ENCODE measurements at places on chromosomes 3 and 15.

DNA sequence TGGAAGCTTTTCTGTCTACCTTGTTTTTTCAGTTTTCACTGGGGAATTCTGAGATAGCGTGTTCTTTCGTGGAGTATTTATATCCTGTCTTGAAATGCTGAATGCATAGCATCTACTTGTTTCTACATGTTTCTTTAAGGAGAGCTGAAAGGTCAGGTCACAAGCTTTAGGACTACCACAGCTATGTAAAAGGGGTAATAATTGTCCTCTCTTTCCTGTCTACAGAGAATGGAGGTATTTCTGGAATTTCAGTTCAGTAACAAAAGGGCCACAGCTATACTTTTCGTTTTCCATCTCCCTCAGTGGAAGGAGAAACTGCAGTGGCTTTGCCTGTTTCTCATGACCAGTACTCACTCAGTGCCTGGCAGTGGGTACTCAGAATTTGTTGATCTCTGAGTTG is 4.7 kb downstream of the INAFM2 start:
- DNase-seq, result no peak

GRCh38 chr3:195117978-195118581 is 152.9 kb downstream of the XXYLT1 start:
- DNase-seq, result no peak

DNA sequence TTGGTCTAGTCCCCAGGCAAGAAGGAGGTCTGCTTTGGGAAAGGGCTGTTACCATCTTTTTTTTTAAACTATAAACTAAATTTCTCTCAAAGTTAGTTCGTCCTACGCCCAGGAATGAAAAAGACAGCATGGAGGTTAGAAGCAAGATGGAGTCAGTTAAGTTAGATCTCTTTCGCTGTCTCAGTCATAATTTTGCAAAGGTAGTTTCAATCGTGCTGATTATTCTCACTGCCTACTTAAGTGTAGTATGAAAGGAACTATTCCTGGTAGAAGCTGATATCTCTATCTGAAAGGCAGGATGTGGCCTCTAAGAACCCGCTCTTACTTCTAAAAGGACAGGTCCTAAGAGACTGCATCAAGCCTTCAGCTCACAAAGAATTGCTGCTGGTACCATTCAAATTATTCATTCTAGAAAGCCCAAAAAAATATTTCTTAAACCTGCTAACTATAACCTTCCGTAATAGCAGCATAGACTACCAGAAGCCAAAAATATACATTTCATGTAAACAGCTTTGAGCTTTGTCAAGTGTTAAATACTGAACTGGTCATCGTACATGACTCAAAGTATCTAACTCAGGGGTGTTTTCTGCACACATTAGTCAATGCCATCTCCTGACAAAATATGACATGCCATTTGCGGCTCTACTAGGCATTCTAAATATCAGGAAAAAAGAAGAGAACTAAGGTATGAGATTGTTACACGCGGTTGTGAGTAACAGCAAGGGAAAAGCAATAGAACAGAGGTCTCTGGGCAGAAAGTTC is 96.0 kb upstream of the CCDC80 start:
- DNase-seq, result no peak

DNA sequence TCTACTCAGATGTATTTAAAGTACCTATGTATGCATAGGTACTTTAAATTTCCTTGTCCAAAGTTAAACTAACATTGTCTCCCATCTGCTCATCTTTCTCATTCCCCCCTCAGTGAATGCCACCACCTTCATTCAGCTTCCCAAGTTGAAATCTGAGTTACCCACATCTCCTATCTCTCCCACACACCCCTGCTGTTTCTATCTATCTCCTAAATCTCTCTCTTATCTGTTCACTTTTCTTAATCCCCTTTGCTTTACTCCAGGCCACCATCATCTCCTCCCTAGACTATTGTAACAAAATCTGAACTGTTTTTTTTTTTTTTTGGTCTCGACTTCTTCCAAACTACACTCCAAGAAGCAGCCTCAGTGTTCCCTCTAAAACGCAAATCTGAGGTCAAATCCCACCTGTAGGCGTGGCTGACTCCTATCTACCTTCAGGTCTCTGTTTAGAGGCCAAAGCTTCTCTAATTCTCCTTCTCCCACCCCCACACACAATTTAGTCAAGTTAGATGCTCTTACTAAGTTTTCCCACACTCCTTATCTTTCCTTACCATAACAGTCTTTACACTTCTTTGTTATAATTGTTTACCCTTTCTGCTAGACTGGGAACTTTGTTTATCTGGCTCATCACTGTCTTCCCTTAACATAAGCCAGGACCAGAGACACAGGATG is 3.5 kb upstream of the NEO1 start:
- no peak for DNase-seq

DNA sequence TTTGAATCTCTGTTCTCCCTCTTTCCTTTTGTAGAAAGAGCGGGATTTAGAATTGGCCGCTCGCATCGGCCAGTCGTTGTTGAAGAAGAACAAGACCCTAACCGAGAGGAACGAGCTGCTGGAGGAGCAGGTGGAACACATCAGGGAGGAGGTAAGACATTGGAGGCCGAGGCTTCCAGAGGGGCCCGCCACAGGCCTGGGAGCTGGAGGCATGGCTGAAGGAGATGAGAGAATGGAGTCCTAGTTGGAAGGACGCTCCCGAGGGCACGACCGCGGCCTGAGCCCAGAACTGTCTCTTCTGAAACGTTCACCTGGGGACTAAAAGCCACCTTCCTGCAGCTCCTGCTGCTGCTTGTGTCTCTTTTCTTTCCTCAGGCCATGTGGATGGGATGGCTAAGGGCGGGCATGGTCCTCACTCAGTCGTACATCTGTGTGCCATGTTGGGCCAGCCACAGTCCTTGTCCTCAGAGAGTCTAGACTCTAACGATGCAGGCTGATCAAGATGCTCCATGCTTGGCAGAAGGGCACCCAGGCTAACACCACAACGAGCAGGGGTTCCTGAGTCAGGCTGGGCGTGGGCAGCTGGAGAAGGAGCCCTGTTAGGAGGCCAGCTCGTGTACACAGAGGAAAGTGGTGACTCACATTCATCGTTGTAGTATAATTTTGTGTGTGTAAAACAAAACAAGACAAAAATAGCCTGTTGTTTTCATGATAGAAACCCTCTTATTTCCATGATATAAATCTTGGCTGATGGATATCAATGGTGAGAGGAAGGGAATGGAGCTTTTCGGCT is 81.1 kb downstream of the CCK start:
- DNase-seq, result no peak

GRCh38 chr3:4551051-4551711 is 58.0 kb downstream of the ITPR1 start:
- DNase-seq, result no peak

GRCh38 chr3:188497021-188497420 is 343.1 kb downstream of the LPP start:
- DNase-seq, result no peak

- DNase-seq, result no peak
Measured at GRCh38 chr15:62618846-62619504, 423.6 kb upstream of the TPM1 start.

GRCh38 chr3:55750525-55750924 is 263.4 kb upstream of the WNT5A start:
- DNase-seq, result no peak

DNA sequence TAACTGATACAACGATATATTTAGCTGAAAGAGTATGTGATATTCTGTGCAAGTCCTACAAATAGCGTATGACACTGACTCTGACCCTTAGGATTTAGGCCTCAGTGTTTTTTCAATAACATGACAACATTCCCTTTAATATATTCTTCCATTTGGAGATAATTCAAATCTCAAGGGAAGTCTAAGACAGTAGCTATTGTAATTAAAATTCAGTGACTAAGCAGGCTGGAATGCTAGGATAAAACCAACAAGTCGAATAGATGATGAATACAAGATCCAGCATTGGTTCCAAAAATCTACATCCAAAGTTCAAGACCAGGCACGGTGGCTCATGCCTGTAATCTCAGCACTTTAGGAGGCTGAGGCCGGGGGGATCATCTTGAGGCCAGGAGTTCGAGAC is 56.2 kb downstream of the QTRT2 start:
- no peak for DNase-seq

DNA sequence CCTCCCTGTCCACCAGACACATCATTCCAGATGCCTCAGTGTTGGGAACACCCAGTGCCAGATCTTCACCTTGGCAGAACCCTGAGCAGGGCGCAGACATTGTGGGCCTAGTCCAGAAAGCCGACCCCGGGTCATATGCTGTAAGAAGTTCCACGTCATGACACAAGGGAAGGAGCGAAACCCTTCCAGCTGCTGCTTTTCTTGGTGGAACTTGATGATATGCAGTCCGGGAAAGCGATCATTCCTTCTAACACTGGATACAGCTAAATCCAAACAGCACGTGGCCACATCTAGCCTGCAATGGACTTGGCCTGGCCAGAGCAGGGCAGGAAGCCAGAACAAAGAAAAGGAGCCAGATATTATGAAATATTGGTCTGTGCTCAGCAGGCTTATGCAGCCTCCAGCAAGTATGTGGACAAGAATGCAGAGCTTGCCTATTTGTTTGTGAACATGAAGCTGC is 22.0 kb downstream of the GASK1A start:
- no peak for DNase-seq

DNA sequence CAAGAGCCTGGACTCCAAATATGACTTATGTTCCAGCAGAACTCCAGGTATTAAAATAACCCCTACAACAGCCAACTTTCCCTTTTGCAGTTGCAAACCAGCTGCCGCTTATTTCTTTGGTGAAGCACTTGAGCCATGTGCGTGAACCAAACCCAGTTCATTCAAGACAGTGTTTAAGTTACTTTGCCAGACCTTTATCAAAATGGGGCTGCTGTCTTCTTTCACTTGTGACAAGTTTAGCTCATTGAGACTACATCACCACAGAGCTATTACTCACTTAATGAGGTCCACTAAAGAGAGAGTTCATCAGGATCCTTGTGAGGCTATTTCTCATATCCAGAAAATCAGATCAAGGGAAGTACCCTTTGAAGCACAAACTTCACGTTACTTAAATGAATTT is 2.4 kb upstream of the XRN1 start:
- no peak for DNase-seq

DNA sequence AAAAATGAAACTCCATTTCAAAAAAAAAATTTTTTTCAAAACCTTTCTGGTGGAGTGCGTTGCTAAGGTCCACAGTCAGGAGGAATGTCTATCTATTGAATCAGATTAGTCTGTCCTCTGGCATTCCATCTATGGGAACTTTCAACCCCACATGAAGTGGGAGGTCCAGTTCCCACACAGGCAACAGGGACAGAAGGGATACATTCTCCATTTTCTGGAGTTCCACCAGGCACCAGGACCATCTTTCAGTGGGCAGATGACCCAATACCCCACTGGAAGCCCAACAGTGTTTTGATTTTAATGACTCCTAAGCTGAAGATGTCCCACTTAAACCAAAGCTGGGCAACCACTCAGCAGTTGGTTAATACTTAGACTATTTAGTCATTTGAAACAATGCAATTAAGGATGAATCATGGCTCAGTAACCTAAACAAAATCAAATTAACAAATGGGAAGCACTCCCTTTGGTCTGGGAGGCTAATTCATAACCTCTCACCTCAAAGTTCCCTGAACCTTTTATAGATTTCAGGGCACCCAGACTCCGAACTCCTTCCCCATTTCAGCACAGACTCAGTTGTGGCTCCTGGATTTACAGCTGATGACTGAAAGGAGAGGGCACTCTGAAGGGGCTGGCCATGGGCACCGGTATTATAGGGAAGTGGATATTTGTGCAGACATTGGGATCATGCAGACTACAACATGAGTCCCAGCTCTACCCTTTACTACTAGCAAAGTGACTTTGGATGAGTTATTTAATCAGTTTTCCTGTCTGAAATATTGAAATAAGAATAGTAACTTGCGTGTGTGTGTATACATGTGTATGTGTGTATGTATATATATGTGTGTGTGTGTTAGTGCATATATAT is 264.3 kb upstream of the LRTM1 start:
- DNase-seq, result no peak

- DNase-seq, result no peak
Measured at GRCh38 chr3:8875836-8876235, 87.4 kb downstream of the RAD18 start.

- DNase-seq, result no peak
Measured at GRCh38 chr15:43253431-43254403, 13.0 kb downstream of the TGM5 start.

GRCh38 chr3:172467170-172467824 is 19.0 kb upstream of the GHSR start:
- no peak for DNase-seq

DNA sequence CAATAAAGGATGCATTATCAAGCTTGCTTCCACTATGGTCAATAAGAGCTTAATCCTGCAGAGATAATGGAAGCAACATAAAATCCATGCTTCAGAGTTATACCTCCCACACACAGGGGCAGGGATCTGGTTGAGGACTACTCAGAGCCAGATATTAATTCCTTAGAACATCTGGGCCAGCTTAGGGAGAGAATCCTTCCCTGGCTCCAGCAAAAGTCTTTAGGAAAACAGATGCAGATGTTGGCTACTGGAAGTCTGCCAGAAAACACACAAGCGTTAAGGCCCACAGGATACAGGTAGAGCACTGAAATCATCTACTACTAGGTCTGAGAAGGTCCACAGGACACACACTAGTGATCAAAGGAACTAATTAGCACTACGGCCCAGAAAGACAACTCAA is 25.2 kb downstream of the TMEM202 start:
- no peak for DNase-seq

DNA sequence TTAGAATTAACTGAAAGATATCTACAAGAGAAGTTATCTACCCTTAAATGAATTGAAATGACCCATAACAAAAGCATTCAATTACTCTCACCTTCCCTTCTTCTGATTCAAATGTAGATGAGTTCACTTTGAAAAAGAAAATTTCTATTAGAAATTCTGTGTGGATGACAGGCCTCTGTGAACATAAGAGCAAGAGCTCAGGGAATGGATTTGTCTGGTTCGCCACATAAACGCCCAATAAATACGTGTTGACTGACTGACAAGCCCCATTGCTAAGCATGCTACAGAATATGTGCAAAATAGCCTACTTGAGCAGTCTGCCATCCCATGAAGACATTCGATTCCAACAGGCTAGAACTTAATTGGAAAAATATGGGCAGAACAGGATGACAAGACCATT is 315.9 kb downstream of the MECOM start:
- no peak for DNase-seq

DNA sequence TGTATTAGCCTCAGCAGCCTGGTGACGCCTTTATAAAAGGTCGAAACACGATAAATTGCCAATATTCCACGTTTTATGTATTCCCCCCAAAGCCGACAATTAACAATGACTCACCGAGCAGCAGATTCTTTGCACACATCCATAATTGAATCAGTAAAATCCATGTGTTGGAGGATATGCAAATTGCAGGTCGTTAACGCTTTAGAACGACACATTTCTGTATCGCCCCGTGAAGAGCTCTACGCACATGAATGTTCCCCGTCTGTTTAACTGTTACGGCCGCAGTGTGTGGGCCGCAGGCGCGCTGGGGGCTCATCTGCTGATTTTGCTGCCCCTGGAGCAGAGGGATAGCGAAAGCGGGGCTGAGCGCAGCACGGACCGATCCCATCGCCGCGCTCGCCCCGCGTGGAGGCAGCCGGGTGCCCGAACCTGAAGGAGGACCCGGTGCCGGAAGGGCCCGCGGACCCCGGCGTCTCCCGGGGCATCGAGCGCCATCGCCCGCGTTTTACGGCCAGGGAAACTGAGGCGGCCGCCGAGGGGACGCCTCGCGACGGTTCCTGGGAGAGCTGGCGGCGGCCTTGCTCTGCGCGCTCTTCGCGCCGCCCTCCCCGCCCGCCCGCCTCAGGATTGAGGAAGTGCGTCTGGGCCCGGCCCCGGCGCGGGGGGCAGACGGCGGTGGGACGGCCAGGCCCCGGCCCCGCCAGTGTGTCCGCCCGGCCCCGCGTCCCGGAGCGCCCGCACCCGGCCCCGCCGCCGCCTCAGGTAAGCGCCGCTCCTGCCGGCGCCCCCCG is at the start of gene LRRK1:
Gene LRRK1 (plus strand): TSS at position 668 of the 791 bp plus-strand sequence. CDS start 5,276 bp downstream, outside the sequence.
- DNase-seq, result no peak

- no peak for DNase-seq
Measured at GRCh38 chr3:48202632-48203031, 14.4 kb upstream of the CDC25A start.

Data from NCI-H748 treated with DMSO at 0.1 percent for 48 hours (cell line).